ENCODE measurements at places on chromosomes 16 and 17.

DNA sequence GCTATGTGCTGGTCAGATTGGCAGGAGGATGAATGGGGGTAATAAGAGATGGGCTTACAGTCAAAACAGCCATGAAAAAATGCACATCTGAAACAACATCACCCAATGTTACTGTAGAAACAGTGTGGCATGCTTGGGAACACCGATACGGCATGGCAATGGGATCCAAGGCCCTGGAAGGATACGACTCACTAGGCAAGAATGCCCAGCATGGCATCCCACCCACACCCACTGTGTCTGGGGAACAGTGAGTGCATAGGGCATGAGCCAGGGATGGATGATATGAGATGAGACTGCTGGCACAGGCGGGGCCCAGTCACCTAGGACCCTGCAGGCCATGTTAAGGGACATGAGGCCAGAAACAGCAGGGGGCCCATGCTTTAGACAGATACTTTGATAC lies 11.5 kb downstream of the TRIM25 start:
- peak; percentile 67 for DNase-seq

- no peak for DNase-seq
Observed at GRCh38 chr17:74920306-74920620, 2.8 kb downstream of the USH1G start.

- DNase-seq: no peak
Observed at GRCh38 chr16:51388516-51388951, 237.5 kb upstream of the SALL1 start.

DNA sequence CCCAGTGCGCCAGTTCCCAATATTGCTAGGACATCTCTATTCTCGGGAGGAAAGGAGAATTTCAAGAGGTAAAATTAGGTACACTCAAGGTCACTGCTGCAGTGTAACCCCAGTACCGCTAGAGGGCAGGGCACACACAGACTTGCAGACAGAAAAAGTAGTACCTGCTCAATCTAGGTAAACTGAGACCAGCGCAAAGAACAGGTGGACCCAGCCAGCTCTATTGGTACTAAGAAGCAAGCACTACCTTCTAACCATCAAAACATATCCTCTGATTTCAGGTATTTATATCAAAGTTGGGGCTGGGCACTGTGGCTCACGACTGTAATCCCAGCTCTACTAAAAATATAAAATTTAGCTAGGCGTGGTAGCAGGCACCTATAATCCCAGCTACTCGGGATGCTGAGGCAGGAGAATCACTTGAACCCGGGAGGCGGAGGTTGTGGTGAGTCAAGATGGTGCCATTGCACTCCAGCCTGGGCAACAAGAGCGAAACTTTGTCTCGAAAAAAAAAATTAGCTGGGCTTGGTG lies 3.6 kb upstream of the WDR81 start:
- no peak for DNase-seq
